ENCODE measurements at places on chromosomes 2 and 18.

GRCh38 chr18:45298986-45299385 is 316.3 kb upstream of the SLC14A2 start:
- DNase-seq, result no peak

- DNase-seq, result no peak
These were observed 47.4 kb downstream of the ARHGAP15 start for GRCh38 chr2:143176606-143177005.

GRCh38 chr2:98123286-98123685 is 36.3 kb downstream of the VWA3B start:
- no peak for DNase-seq

DNA sequence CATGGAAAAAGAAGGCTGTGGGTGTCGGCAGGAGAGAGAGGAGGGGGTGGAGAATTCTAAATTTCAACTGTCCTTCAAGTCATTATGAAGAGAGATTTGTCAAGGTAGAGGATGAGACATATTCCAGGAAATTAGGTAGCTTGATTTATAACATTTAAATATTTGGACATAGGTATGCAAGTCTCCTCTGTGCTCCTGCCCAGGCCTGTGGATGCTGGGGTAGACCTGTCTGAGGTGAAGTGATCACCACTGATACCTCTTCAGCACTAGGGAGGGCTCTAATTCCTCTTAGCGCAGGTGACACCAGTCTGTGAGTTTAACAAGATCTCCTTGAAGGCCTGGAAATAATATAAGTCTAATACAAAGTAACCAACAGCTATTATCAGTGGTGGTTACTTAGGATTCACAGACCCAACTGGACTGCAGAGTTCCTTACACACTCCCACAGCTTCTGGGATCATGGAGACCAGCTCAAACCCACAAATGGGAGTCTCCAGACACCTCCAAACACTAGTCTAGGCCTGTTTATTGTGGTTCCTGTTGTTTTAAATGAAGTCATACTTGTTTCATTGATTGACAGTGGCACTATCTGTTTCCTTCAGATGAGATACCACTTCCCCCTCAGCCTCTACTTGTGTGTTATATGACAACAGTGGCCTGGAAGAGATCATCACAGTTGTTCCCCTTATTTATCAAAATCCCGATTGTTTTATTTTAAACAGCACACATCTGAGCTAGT is 104.1 kb upstream of the ITPRID2 start:
- no peak for DNase-seq

DNA sequence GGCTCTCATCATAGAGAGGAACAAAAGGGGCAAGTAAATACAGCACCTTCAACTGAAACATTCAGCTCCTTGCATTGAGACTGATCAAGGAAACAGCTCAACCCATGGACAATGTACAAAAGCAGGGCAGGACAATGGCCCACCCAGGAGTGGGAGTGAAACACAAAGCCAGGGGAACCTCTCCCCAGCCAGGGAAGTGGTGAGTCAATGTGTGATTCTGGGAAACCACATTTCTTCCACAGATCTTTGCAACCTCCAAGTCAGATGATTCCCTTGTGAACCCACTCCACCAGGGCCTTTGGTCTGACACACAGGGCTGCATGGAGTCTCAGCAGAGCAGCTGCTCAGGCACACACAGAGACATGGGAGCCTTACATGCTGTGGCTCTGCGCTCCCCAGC is 294.5 kb downstream of the NR4A2 start:
- DNase-seq, result no peak

DNA sequence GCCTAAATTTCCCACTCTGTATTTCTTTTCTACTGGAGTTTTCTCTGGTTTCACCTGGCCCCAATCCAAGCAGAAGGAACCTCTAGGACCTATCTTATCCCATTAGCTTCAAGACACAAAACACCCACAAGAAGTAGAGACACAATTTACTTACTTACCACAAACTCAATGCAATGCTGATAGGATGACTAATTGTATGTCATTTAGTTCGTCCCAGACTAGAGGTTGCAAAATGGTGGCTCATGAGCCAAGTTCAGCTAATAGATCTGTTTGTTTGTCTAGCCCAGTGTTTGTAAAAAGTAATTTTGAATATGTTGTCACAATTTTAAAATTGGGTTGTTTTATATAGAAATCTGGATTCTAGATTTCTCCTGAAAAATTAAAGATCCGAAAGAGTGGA is 34.7 kb upstream of the ZSWIM2 start:
- no peak for DNase-seq

- no peak for DNase-seq
These were observed 40.6 kb downstream of the ZRANB3 start for GRCh38 chr2:135490376-135490775.

DNA sequence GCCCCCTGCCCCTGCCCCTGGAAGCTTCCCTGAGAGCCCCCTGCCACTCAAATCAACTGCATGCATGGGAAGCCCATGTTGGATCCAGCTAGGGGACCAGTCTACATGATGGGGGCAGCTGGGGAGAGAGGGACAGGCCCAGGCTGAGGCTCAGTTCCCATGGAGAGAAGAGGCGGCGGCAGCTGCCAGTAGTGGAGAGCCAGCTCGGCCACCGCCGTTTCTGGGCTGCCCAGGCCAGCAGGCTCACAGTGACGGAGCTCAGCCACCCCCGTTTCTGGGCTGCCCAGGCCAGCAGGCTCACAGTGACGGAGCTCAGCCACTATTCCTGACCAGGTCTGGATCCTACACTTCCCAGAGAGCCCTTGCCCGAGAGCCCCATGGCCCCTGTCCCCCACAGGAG is 3.6 kb downstream of the MAB21L4 start:
- no peak for DNase-seq

- peak; percentile 45 for DNase-seq
These were observed 2.3 kb upstream of the NR4A2 start for GRCh38 chr2:156334496-156335478.

DNA sequence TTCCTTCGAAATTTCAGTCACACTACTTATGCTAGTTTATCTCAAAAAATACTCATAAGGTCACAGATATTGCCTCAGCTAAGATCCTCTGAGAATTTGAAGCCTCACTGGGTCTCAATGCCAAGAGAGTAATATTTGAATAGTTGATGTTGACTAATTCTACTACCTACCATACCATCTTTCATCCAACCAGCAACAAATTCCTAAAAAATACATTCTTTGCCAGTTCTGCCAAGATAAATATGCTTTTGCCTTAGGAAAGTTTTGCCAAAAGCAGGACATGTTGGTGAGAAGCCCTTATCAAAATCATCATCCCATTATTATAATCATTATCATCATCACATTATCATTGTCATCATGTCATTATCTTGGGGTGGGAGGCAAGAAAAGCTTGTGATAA is 544.6 kb upstream of the ZEB2 start:
- no peak for DNase-seq

DNA sequence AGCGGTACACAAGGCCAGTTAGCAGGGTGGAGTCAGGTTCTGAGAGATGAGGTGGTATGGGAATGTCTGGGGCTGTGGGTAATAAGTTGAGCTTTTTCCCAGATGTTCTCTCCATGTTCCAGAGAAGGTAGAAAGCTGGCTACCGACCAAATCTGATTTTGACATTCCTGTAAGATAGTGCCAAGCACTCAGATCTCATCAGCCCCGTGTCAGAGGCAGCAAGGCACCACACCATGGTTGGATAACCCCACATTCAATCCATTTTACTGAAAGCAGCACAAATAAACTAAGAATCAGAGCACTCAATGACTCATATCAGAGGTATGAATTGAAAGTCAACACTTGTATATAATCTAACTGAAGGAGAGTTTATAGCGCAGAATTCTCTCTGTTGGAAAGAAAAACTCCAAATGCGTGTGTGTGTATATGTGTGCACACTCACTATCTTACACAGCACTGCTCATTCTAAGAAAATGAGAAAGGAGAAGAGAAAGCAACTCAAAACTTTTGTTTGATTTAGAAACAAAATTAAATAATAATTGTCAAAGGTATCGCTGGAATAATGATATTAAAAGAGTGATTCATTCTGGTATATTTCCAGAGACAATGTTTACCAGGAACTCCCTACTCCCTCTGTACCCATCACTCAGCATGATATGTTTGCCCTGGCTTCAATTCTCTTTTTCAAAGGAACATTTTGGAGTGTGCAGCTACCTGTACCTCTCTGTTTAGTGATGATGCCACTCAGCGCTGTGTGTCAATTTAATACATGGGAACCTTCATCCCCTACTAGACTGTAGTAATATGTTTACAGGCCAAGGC is 375.1 kb upstream of the ID2 start:
- DNase-seq, result peak; percentile 58

DNA sequence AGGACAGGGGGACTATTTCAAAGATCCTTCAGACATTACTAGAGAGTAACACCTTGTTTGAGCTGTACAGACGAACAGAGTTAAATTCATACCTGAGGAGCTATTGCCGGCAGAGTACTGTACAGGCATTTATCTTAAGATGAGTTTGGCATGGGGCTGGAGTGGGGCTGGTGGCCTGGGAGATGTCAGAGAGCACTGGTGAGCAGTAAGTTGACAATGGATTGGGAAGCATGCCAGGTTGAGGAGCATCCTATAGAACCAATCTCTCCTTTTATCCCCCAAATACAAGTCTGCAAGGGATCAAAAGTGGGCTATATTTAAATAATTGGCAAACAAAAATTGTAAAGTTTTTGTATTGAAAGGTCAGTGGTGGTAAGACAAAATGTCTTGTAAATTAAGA is 58.6 kb downstream of the ADCYAP1 start:
- DNase-seq, result no peak

DNA sequence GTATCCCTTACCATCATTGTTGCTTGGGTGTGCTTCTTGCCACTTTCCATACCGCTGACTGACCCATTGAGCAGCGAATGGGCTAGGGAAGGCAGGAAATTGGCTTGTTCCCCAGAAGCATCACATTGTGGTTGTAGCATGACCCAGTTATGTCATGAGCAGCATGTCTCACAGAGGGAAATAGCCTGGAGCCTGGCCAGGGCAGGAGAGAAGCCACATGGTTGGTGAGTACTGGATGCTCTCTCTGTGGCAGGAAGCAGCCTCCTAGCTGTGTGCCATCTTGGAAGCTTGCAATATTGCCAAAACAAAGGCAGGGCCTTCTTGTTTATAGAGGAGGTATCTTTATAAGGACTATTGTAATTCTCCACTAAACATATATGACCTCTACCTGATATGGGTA is 482.6 kb downstream of the PIK3C3 start:
- DNase-seq, result peak; percentile 66

GRCh38 chr2:38394903-38395341 is 17.8 kb upstream of the ATL2 start:
- peak; percentile 71 for DNase-seq

DNA sequence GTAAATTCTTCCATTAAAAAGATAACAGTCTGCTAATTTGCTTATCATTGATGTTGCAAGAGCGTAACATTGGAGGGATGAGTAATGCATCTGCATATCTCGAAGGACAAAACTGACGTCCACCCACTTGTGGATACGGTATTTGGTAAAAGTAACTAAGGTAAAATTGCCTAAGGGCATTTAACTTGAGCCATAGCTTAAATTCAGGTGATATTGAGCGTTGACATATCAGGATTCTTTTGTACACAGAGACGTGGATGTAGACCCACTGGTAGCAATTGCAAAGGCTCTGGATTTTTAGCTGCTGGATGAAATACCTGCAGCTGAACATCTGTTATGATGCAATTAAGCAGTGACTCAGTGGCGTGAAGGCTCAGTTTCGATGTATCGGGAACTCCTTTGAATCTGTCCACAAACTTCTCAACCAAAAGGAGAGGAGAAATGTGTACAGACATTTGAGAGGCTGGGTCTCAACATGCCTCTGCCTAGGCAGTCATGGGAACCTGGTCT is 119.3 kb downstream of the SPTBN1 start:
- DNase-seq, result no peak

- DNase-seq, result no peak
These were observed 91.4 kb upstream of the NCK2 start for GRCh38 chr2:105653302-105653701.

DNA sequence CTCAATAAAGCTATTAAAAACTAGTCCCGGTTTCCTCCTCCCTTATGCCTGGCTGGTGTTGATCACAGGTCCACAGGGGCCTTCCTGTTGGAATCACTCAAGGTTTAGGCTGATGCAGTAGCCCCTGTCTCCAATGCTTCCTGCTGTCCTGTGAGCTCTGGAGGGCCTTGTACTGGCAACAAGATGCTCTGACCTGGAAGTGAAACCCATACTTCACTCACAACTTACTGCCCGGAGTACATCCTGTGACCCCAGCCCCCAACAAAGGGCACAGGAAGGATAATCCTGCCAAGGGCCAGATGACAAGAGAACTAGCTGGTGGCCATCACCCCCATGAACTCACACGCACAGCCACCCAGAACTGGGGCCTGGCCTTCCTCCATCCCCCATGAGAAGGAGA is 50.3 kb downstream of the ZBTB7C start:
- DNase-seq, result no peak

DNA sequence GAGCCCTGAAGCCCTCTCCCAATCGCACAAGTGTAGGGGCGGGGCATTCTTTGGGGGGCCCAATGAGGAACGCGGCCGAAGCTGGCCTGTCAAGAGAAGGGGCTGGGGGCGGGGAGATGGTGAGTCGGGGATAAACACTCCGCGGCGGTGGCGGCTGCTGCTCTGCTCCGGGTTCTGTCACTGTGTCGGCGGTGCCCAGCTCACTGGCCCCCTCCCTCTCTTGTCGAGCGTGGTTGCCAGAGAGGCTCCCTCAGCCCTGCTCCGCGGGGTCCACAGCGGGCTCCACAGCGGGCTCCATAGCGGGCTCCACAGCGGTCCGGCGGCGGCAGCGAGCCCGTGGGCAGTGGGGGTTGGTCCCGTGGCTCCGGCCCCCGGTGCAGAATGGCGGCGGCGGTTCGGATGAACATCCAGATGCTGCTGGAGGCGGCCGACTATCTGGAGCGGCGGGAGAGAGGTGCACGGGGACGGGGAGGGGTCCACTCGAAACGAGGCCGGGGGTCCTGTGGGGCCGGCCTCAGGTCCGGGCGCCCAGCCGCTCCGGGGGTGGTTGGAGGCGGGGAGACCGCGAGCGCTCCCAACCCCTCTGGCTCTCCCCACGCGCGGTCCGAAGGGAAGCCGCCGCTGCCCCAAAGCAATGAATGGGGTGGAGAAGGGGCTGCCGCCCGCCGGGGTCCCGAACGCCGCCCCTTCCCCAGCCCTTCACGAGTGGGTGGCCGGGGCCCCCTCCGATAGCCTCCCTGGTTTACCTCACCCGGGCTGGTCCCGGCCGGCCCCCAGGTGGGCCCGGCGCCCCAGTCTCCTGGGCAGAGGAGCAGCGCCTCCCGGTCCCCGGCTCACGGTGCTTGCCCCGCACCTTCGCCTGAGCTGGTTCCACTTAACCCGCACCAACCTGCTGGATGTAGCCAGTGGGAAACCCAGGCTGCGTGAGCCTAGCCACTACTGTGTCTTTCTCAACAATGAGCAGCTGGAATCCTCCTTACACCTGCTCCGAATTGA is at the start of gene MXD1:
Gene MXD1, plus strand, starts transcription at position 160 of the 996 bp plus-strand sequence. Its CDS starts 222 bp downstream, at position 382.
- DNase-seq, result no peak

DNA sequence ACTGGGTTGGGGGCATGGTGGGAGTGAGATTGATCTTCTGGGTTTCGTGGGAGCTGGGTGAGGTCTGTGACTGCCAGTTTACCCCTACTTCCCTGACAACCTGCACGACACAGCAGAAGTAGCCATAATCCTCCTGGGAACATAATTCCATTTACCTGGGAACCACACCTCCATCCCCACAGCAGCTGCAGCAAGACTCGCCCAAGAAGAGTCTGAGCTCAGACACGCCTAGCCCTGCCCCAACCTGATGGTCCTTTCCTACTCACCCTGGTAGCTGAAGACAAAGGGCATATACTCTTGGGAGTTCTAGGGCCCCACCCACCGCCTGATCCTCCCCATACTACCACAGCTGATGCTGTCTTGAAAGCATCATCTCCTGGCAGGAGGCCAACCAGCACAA is 43.8 kb downstream of the FLACC1 start:
- DNase-seq, result no peak

- DNase-seq, result no peak
These were observed 6.7 kb upstream of the GPR55 start for GRCh38 chr2:230931556-230932231.

Measured in RCC 7860 (cell line).